ENCODE measurements at places on chromosomes 4 and X.

GRCh38 chrX:97863261-97863660 lies 979.6 kb downstream of the RPA4 start:
- no peak for DNase-seq

DNA sequence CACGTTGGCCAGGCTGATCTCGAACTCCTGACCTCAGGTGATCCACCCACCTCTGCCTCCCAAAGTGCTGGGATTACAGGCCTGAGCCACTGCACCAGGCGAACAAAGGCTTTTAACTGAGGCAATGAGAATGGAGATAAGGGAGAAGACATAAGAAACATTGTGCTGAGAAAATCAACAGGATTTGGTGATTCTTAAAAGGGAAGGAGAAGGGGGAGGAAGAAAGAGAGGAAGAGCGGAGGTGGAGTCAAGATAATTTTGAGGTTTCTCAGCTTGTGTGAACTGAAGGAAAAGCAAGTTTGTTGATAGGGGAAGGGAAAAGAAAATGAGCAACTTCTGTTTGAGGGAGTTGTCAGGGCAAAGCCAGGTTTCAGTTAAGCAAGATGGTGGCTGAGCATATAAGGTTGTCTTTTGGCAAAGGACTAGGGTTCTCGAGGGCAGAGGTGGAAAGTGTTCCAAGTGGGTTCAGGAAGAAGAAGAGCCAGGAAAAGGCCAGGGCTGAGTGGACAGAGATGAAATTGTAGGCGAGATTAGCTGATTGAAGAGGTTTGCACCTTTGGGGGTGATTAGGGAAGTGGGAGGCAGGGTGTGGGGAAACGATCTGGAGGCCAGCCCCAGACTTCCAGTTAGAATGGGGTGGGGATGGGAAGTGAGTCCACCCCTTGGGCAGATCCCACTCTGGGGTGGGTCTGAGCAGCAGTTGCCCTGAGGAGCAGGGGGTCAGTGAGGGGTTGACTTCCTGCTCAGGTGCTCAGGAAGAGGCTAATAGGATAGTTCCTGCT lies 7.8 kb downstream of the DOCK11 start:
- DNase-seq, result no peak

DNA sequence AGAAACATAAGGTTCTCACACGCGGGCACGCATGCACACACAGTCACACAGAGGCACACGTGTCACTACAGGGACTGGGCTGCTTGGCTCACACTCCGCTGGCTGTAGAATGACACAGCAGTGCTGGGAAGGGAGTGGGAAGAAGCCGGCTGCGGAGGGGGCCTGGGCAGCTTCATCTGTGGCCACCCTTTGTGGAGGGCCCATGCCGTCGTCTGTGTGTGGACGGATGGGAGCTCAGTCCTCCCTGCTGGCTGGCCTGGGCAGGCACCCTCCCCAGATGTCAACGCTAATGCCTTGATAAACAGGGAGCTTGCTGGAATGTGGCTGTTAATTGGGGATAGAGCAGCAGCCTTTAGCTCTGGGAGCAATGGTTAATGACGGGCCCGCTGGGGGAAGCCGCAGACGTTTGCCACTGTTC lies 621.1 kb downstream of the BCOR start:
- DNase-seq, result no peak

DNA sequence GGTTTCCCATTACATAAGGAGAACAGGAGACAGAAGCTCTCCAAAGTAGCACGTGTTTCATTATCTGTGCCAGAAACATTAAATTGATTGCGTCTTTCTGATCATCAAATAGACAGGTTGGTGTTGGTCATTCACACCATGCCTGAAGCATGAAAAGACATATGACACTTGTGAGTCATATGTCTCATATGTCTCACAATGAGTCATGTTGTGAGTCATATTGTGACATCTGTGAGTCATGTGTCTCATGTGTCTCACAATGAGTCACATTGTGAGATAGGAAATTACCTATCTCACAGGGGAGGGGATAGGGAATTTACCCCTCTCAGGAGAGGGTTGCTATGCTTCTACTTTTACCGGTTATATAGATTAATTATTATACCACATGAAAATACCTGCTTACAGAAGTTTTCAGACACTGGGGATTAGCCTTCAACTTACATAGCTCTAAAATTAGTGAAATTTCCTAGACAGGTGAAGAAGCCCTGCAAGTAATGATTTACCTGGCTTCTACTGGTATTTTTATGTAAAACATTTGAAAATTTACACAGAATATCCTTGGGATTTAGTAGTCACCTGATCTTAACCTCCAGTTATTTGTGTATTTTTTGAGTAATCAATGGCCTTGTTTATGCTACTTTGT lies 80.8 kb downstream of the NPFFR2 start:
- DNase-seq, result peak; percentile 79

DNA sequence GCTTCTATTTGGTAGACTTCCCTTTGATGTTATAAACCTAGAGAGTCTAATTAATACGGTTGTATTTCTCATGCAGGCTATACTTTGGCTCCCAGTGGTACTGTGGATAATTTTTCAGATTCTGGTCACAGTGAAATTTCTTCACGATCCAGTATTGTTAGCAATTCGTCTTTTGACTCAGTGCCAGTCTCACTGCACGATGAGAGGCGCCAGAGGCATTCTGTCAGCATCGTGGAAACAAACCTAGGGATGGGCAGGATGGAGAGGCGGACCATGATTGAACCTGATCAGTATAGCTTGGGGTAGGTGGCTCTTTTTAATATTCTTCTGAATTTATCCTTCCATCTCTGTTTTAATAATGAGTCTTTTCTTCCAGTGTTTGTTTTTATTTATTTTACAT lies 249.7 kb downstream of the RAPGEF2 start:
- DNase-seq, result no peak

DNA sequence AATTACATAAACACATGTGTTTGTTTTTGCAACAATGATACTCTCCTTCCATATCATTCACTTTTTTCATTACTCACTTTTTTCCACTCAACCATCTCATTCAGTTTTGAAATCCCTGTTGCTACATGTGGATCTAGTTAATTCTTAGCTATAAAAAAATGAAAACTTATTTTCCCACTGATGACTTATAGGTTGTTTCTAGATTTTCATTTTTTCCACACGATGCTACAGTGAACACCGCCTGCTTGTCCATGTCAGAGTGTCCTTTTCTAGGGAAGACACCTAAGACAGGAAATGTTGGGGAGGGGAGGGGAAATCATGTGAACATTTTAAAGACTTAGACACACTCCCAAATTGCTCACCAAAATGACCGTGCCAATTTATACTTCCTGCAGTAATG lies 70.2 kb downstream of the SUPT20HL2 start:
- no peak for DNase-seq

DNA sequence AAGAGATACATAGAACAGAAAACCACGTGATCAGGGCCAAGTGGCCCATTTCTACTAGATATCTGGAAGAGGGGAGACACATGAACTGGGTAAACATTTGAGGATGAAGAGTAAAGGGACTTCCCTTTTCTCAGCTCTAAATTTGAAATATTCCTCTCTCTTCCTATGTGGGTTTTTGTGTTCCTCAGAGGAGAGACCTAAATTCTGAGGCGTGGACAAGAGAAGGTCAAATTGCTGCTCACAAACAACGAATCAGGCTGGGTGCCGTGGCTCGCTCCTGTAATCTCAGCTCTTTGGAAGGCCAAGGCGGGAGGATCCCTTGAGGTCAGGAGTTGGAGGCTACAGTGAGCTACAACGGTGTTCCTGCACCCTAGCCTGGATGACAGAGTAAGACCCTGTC lies 216.0 kb downstream of the PTTG2 start:
- no peak for DNase-seq

DNA sequence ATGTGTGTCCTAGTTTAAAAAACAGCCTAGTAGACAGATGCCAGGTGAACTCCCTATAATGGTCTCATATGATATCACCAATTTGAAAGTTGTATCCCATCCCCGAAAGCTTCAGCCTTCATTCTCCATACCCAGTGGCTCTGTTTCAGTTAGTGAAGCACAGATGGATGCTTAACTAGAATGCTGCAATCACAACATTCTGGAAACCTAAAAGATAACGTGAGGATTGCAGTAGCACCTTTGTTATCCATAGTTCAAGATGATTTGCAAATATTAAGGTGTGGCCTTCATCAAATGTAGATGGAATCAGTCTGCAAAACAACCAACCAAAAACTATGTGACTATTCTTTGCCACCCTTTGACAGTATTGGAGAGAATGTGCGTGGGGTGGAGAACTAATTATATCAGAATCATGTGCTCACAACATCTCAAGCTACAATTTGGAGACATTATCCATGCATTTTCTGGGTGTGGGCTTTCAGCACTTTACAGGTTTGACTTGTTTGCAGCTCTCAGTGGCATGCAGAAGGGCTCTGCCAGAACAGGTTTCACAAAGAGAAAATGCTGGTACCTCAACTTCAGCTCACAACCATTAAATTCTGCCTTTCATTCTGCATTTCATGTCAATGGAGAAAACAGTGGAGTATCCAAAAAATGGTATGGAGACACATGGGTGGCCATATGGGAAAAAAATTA lies 18.3 kb upstream of the PPID start:
- DNase-seq, result no peak

GRCh38 chrX:63686878-63687714 lies 97.9 kb downstream of the ARHGEF9 start:
- peak; percentile 68 for DNase-seq

DNA sequence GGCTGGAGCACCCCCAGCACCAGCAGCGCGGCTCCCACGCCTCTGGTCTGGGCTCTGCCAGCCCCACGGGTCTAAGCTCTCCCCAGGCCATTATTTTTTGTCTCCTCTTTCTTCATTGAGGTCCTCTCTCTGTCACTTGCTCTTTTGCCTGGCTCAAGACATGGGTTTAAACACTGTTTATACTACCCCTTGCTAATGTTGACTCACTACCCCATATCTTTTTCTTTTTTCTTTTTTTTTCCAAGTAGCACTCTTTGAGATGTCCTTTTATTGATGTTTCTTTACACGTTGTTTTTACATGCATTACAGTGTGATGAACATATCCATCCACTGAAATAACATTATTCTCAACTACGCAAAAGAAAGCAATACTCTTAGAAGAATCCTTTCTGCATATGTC lies 1.7 kb upstream of the ERVMER34-1 start:
- no peak for DNase-seq

DNA sequence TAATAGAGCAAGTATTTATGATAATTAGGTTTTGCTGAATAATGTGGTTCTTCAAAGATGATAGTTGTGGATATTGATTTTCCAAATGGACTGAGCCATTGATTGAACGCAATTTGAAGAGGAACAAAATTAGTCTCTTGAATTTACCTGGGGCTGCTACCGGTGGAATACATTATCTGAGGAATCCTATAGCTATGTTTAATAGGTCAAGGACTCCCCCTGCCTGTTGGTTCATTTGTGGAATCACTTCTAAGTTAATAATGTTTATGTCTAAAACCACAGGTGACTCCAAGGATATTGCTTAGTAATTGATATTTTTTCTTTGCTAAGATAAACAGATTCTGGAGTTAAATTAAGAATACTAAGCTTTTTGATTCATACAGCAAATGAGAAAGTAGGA lies 576.0 kb upstream of the PABPC4L start:
- peak; percentile 22 for DNase-seq

DNA sequence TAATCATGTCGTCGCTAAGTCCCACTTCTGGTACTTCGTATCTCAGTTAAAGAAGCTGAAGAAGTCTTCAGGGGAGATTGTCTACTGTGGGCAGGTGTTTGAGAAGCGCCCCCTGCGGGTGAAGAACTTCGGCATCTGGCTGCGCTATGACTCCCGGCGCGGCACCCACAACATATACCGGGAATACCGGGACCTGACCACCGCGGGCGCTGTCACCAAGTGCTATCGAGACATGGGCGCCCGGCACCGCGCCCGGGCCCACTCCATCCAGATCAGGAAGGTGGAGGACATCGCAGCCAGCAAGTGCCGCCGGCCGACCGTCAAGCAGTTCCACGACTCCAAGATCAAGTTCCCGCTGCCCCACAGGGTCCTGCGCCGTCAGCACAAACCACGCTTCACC lies 11.3 kb downstream of the PNCK start:
- no peak for DNase-seq

DNA sequence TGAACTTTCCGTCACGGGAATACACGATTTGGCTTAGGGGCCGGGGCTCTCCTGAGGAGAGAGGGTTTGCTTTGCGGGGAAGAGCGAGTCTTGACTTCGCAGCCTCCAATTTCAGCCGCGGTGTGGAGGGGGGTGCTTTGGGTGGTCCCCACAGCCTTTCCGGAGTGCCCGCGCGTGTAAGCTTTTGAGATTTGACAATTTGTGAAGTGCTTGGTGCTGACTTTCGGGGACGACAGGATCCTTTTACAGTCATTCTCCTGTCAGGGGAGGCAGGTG lies 355 bp downstream of the SCML1 start:
- no peak for DNase-seq

Data from RKO (cell line).